Uterus (tissue), 4 donors: ENCODE measurements at places on chromosomes 2 and 18. TPM values are rescaled to one million over a fixed set of nuclear protein-coding genes. Genes with fewer than 3 reads are reported as not detected.

DNA sequence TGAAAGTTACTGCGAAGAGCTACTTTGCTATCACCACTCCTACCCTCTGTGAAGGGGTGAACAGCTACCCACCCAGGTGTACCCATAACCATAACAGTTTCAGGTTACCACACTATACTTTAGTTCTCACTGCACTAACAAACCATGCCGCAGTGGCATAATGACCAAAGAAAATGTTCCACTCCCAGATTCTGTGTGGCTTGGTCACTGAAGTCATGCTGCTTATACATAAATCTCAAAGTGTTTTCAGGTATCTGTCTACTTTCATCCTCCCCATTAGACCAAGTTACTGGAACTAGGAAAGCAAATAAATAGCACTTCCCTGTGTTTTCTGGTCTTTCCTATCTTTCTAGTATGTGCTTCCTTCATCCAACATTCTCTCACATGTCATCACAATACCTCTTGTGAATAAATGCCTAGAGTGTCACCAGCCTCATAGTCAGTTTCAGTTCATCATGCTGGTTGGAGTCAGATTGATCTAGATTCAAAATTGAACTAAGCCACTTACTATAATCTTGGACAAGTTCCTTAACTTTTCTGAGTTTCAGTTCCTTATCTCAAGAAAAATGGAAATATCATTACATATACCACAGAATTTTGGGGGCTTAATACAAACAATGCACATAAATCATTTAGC lies 293.6 kb downstream of the FSIP2 start:
- no peak for DNase-seq

DNA sequence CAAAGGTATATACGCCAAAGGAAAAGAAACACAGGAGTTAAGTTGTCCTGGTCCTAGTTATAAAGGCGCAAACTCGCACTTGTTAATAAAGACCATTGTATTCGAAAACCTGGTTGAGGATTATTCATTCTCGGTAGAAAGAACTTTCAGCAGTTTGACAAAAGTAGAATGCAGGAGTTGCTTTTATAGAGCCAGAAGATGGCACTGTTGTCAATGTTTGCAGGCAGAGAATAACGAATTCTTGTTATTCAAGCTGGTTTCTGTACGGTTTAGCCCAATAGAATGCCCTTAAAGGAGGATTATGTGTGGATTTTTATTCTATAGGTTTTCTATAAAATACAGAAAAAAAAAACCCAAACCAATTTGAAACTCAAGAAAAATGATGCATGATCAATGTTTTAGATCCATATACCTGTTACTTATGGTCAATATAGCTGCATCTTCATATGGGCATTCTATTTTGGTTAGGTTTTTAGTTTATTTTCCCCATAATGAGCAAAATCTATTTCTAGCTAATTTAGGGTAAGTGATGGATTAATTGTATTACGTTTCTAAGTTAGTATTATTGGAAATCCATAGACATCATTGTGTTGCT lies 510.3 kb downstream of the PLCL1 start:
- no peak for DNase-seq

GRCh38 chr2:154173164-154173563 lies 301.4 kb downstream of the GALNT13 start:
- DNase-seq: no peak

- no peak for DNase-seq
Observed at GRCh38 chr2:73238976-73239375, 4.9 kb downstream of the CCT7 start.

The FAP gene
- 167 TPM for total RNA-seq

GRCh38 chr18:43931439-43931838 lies 654.1 kb upstream of the SYT4 start:
- no peak for DNase-seq
